ENCODE measurements at places on chromosomes 11 and 22. TPM values are rescaled to one million over a fixed set of nuclear protein-coding genes. Genes with fewer than 3 reads are reported as not detected.

ARHGAP42 gene
- 4.3 TPM for total RNA-seq

TSG101 gene
- 111 TPM for total RNA-seq

ZDHHC8 gene
- 38.6 TPM for total RNA-seq

MEI1 gene
- total RNA-seq, result not detected

GRM5 gene
- total RNA-seq, result not detected

CACNA1I gene
- total RNA-seq, result 0.06 TPM

MYBPC3 gene
- total RNA-seq, result not detected

INS gene
- not detected for total RNA-seq
